Activated T-cell treated with anti-CD3 and anti-CD28 coated beads, Interleukin-2, amount 50 U/mL, for 72 hours (primary cell): ENCODE measurements at places on chromosomes 1 and 21. TPM values are rescaled to one million over a fixed set of nuclear protein-coding genes. Genes with fewer than 3 reads are reported as not detected.
A peak's percentile ranks its signal among the peaks of the same experiment; 100 is the strongest.

DNA sequence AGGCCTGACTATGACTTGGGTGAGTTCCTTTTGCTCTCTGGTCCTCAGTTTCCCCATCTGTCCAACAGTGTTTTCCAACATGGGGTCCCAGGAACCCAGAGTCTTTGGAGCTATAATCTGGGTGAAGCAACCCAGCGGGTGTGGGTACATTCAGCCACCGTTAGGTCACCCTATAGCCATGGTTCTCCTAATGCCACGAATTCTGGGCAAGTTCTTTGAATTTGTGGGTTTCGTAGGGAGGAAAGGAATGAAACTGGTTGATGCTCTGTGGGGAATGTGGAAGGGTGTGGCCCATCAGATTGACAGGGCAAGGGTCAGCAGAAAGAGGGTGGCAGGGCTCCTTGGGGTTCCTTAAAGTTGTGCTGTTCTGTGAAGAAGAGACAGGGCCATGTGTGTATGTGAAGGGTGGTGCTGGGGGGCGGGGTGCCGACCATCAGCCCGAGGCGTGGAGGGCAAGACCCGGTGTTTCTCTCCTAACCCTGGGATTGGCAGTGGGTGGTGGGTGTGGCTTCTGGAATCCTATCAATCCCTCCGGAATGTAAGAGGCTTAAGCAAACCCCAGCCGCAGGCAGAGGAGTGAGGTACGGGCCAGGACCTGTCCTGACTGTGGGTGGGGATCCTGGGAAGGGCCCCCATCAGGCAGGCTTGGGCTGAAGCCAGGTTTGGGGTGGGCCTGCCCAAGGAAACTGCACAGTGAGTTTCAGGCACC, 35.5 kb upstream of the ZNF362 start:
- no peaks in the 10 kb centered on the region for H3K4me1 ChIP-seq
- no peak for DNase-seq
- H3K27ac ChIP-seq: no peak overlapping the region
- H3K4me3 ChIP-seq: no peak overlapping the region
- H3K27me3 ChIP-seq: peaks cover 8% of the 10 kb centered on the region

GRCh38 chr1:109247401-109248365, 1.7 kb upstream of the CELSR2 start:
- no peak overlapping the region for H3K27ac ChIP-seq
- peaks cover 23% of the 10 kb centered on the region for H3K27me3 ChIP-seq
- H3K4me1 ChIP-seq: peaks cover 6% of the 10 kb centered on the region
- DNase-seq: no peak

DNA sequence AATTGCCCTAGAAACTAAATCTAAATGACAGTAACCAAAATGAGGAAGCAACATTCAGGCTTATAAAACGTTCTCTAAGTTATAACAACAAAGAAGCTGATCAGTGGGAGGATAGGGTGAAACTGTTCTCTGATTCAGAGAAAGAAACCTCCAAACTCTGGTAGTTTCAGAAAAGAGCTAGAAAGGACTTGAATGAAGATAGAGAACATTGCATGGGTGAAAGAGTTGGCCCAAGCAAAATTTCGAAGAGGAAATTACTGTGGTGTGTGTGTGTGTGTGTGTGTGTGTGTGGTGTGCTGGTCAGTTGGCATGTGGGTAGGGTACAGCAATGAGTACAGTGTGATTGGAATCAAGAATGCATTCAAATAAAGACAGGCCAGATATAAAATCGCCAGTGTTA, 16.5 kb upstream of the SPAG17 start:
- no peak overlapping the region for H3K4me3 ChIP-seq
- peak overlapping the region; percentile 36 for H3K27ac ChIP-seq
- H3K36me3 ChIP-seq: peaks cover 2% of the 10 kb centered on the region

DNA sequence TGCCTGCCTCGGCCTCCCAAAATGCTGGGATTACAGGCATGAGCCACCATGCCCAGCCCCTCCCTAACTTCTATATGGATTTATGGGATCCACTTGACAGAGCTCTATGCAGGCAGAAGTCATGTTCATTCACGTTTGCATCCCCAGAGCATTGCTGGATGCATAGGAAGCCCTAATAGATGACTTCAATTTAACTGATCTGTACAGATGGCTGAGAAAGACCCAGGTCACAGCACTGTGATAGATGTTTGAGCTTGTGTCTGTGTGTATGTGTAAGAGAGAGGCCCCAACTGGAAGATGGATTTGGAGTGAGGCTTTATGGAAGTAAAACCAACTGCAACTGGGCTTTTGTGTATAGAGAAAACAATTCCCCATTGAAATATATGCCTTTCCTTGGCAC, 30.9 kb upstream of the PLXNA2 start:
- H3K27me3 ChIP-seq: peaks cover 57% of the 10 kb centered on the region
- no peaks in the 10 kb centered on the region for H3K4me1 ChIP-seq
- H3K4me3 ChIP-seq: no peak overlapping the region
- no peak overlapping the region for H3K27ac ChIP-seq
- no peaks in the 10 kb centered on the region for H3K36me3 ChIP-seq

Gene ADAMTSL4
- 2.6 TPM for total RNA-seq

Gene SLC1A7
- not detected for total RNA-seq

Gene RGS2
- 21.1 TPM for total RNA-seq

Gene AMY2A
- total RNA-seq: not detected

Gene NUDT4B
- total RNA-seq: not detected

Gene LUZP1
- 11.9 TPM for total RNA-seq

Gene SPAG17
- not detected for total RNA-seq

Gene MTOR
- total RNA-seq: 32.6 TPM
